ENCODE measurements at places on chromosomes 2 and 18. TPM values are rescaled to one million over a fixed set of nuclear protein-coding genes. Genes with fewer than 3 reads are reported as not detected.

ABCG8 gene
- total RNA-seq, result not detected

NEU4 gene
- 0.28 TPM for total RNA-seq

RAB17 gene
- 1.1 TPM for total RNA-seq

RTP5 gene
- not detected for total RNA-seq

CIB4 gene
- not detected for total RNA-seq

GRCh38 chr18:41324934-41325333 is 630.1 kb upstream of the PIK3C3 start:
- no peaks in the 10 kb centered on the region for H3K27me3 ChIP-seq
- no peak overlapping the region for H3K27ac ChIP-seq
- no peaks in the 10 kb centered on the region for H3K36me3 ChIP-seq
- H3K4me1 ChIP-seq, result no peaks in the 10 kb centered on the region
- DNase-seq, result no peak

GRCh38 chr2:229282758-229283546 is 11.9 kb upstream of the PID1 start:
- DNase-seq, result no peak
- no peaks in the 10 kb centered on the region for H3K36me3 ChIP-seq
- H3K27me3 ChIP-seq, result no peaks in the 10 kb centered on the region
- H3K4me3 ChIP-seq, result no peak overlapping the region
- no peak overlapping the region for H3K27ac ChIP-seq

DNA sequence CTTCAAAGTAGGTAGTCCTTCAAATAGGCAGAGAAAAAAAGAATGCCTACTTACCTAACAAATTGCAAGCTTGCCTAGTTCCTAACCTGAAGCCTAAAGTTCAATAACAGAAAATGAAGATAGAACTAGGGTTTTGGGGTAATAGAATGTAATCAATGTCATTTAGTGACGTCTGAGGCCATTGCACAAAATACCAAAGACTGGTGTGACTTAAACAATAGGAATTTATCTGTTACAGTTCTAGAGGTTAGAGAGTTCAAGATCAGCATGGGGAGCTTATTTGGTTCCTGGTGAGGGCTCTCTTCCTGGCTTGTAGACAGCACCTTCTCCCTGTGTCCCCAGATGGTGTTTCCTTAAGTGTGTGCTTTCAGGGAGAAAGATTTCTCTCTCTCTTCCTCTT is 4.7 kb upstream of the NPC1 start:
- no peak overlapping the region for H3K27ac ChIP-seq
- no peaks in the 10 kb centered on the region for H3K36me3 ChIP-seq
- H3K4me3 ChIP-seq, result no peak overlapping the region
- DNase-seq, result no peak
- H3K4me1 ChIP-seq, result peaks cover 4% of the 10 kb centered on the region

Measured in GM12878 (cell line).